Naive thymus-derived CD8-positive, alpha-beta T cell (primary cell): ENCODE measurements at places on chromosomes 1 and 21. TPM values are rescaled to one million over a fixed set of nuclear protein-coding genes. Genes with fewer than 3 reads are reported as not detected.

Gene TDRD10
- total RNA-seq, result not detected

Gene USH2A
- not detected for total RNA-seq

Gene MASP2
- total RNA-seq, result 0.34 TPM

Gene IFNLR1
- 4.6 TPM for total RNA-seq

Gene OR10T2
- total RNA-seq, result not detected

Gene RLF
- total RNA-seq, result 25.2 TPM

Gene GRIK3
- total RNA-seq, result not detected

Gene LEMD1
- total RNA-seq, result not detected

Gene TIE1
- not detected for total RNA-seq

GRCh38 chr21:34357889-34358288 lies 5.9 kb upstream of the KCNE2 start:
- H3K36me3 ChIP-seq, result peaks cover 3% of the 10 kb centered on the region
- peaks cover 11% of the 10 kb centered on the region for H3K27me3 ChIP-seq
- H3K4me3 ChIP-seq, result no peak overlapping the region
- DNase-seq, result no peak
- H3K27ac ChIP-seq, result no peak overlapping the region

DNA sequence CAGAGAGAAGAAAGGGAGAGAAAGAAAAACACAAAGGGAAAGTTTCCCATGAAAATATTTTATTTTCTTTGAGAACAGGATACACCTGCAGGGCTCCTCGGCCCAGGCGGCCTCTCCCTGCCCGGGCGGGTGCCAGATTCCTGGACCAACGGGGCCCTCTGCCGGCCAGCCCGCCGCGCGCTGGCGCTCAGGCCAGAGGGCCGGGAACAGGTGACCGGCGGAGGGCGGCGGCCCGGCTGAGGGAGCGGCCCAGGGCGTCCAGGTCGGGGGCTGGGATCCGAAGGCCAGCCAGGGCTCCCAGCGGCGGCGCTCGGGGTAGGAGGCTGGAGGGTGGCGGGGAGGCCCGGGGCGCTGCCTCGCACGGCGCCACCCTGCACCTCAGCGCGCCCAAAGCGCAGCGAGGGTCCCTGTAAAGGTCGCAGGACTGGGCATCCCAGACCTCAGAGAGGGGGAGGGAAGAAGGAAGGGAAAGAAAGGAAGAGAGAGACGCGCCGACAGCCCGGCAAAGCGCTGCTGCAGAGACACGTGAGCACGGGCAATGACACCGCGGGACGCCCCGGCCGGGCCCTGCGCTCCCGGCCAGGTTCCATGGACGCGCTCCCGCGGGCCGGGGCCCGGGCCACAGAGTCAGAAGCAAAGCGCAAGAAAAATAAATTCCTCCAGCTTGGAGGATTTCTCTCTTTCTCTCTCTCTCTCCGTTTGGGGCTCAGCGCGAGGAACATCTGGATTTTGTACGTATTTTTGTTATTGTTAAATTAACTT lies 927 bp downstream of the WNT9A start:
- no peaks in the 10 kb centered on the region for H3K36me3 ChIP-seq
- peaks cover 13% of the 10 kb centered on the region for H3K4me1 ChIP-seq
- H3K27ac ChIP-seq, result no peak overlapping the region
- DNase-seq, result peak; percentile 62
- peak overlapping the region; percentile 77 for H3K4me3 ChIP-seq
- peaks cover 13% of the 10 kb centered on the region for H3K27me3 ChIP-seq

DNA sequence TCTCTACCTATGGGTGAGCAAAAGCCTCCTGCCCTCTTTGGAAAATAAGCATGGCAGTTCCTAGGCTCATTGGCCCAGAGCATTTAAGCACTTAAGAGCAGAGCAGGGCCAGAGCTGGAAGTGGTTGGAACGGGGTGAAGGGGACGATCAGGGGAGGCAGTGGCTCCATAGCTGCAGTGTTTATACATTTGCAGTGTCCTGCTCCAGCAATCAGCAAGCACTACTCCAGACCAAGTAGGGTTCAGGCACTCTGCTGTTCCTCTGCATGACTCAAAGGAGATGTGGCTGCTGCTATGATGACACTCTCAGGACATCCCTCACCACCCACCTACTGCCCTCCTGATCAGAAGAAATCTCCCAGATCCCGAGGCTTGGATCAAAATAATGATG lies 55.0 kb downstream of the TRABD2B start:
- no peaks in the 10 kb centered on the region for H3K4me1 ChIP-seq
- peaks cover 17% of the 10 kb centered on the region for H3K27me3 ChIP-seq
- no peak overlapping the region for H3K4me3 ChIP-seq
- no peaks in the 10 kb centered on the region for H3K36me3 ChIP-seq

DNA sequence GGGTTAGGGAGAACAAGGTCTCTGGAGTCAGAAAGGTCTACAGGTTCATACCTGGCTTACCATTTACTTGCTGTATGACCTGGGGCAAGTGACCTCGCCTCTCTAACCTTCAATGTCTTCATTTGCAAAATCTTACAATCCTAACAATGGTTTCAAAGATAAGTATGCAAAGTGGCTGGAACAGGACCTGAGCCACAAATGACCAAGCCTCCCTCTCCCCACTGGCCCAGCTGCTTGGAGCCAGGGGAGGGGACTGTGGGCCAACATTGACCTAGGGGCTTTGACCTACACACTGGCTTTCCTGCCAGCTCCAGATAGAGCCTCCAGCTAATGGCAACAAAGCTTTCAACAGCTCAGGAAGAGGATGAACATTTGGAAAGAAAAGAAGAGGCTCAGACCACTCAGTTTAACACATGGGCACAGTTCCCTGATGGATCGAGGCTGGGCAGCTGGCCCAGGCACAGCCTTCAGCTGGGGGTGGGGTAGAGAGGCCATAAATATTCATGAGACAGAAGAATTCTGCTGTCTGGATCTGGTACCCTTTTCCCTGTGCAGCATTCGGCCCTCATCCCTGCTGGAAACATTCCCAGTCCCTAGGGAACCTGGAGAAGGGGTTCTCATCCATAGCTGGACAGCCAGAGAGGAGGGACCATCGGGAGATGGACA lies 12.9 kb downstream of the PTAFR start:
- peaks cover 51% of the 10 kb centered on the region for H3K27me3 ChIP-seq
- DNase-seq, result no peak
- H3K4me3 ChIP-seq, result no peak overlapping the region
- peaks cover 8% of the 10 kb centered on the region for H3K4me1 ChIP-seq
- H3K36me3 ChIP-seq, result peaks cover 2% of the 10 kb centered on the region

- H3K4me1 ChIP-seq, result no peaks in the 10 kb centered on the region
- no peak for DNase-seq
- peaks cover 20% of the 10 kb centered on the region for H3K27me3 ChIP-seq
- no peak overlapping the region for H3K4me3 ChIP-seq
Measured at GRCh38 chr1:208288495-208288894, 44.3 kb upstream of the PLXNA2 start.

DNA sequence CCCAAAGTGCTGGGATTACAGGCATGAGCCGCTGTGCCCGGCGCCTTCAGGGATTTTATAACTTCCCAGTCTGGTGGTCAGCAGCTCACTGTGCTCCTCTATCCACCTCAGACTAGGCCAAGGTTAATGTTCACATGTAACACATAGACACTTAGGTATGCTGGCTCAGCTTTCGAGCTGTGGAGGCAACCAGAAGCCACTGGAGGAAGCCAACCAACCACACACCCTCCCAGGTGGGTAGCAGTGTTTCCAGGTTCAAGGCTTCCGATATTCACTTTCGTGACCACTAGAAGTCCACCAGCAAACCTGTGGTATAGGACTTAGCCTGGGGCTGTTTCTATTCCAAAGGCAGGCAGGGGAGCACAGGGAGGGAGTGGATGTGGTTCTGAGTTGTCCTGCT lies 255.9 kb upstream of the KIAA0040 start:
- H3K4me3 ChIP-seq, result no peak overlapping the region
- H3K4me1 ChIP-seq, result no peaks in the 10 kb centered on the region
- no peak for DNase-seq

- H3K4me3 ChIP-seq, result peak overlapping the region; percentile 21
- H3K4me1 ChIP-seq, result peaks cover 24% of the 10 kb centered on the region
- H3K36me3 ChIP-seq, result no peaks in the 10 kb centered on the region
Measured at GRCh38 chr1:200338451-200338850, 71.4 kb downstream of the ZNF281 start.

GRCh38 chr21:26159869-26160268 lies 10.7 kb downstream of the APP start:
- peaks cover 14% of the 10 kb centered on the region for H3K4me1 ChIP-seq
- no peak overlapping the region for H3K4me3 ChIP-seq
- H3K36me3 ChIP-seq, result peaks cover 3% of the 10 kb centered on the region
- H3K27me3 ChIP-seq, result no peaks in the 10 kb centered on the region
- no peak overlapping the region for H3K27ac ChIP-seq
- no peak for DNase-seq

GRCh38 chr1:38793299-38793698 lies 66.3 kb downstream of the RRAGC start:
- peaks cover 10% of the 10 kb centered on the region for H3K36me3 ChIP-seq
- H3K4me3 ChIP-seq, result no peak overlapping the region
- H3K27me3 ChIP-seq, result peaks cover 29% of the 10 kb centered on the region
- no peak for DNase-seq
- no peaks in the 10 kb centered on the region for H3K4me1 ChIP-seq
- H3K27ac ChIP-seq, result no peak overlapping the region

GRCh38 chr21:33434770-33435360 lies 31.7 kb downstream of the IFNGR2 start:
- no peak overlapping the region for H3K4me3 ChIP-seq
- no peaks in the 10 kb centered on the region for H3K27me3 ChIP-seq
- no peak for DNase-seq
- H3K4me1 ChIP-seq, result peaks cover 32% of the 10 kb centered on the region

DNA sequence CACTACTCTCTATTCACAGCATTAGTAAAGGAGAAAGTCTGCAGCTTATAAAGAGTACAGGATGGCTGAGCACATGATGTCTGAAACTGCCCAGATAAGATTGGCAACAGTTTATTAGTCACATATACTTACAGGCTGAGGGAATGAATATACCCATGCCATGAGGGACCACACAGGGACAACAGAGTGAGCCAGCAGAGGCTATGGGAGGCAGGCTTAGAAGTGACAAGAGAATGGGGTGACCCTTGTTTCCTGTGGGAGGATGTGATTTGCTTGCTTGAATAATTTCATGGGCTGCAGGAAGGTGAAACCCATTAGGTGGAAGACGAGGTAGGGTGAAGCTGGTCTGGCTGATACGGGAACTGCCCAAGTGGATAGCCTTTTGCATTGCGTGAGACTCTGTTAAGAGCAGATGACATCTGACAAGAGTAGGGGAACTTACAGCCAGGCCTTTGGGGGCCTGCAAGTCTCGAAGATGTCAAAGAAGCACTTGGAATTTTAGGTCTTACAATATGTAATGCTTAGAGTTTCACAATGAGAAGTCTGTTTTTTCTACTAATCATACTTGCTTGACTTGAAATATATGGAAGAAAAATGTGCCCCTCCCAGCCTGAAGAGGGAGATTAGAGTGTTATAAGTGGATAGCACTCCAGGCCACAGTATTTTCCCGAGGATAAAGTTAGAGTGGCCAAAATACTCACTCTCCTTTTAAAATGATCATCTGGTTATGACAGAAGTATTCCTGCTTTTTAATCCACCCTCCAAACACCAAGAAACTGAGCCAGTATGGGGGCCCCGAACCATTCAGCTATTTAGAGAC lies 34.6 kb upstream of the TNFSF4 start:
- no peak overlapping the region for H3K27ac ChIP-seq
- peaks cover 50% of the 10 kb centered on the region for H3K36me3 ChIP-seq
- H3K27me3 ChIP-seq, result no peaks in the 10 kb centered on the region
- no peaks in the 10 kb centered on the region for H3K4me1 ChIP-seq

- H3K36me3 ChIP-seq, result peaks cover 5% of the 10 kb centered on the region
- no peaks in the 10 kb centered on the region for H3K4me1 ChIP-seq
- no peak for DNase-seq
Measured at GRCh38 chr1:192167911-192168700, 9.8 kb downstream of the RGS18 start.

DNA sequence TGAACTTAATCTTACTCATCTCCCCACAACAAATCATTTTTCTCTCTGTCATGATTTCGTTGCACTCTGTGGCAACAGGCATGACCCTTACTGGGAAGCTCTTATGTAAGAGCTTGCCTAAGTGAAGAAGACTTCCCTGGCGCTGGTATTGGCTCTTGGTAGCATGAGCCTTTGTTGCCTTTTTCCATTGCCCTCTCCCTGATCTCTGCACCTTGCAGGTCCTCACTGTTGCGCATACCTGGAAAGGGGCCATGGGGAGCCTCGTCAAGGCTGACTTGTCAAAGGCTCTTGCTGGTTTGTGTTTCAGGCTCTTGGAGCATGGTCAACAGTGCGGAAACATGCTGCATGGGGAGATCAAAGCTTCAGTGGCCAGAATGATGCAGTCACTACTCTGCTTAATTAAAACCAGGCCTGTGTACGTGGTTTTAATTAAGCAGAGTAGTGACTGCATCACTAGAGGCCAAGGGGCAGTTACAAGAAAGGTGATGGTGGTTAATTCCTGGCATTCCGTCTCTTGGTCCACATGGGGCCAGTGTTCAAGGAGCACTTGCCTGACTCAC lies 141.3 kb downstream of the SPATA46 start:
- H3K4me3 ChIP-seq, result no peak overlapping the region
- peaks cover 25% of the 10 kb centered on the region for H3K27me3 ChIP-seq
- H3K27ac ChIP-seq, result no peak overlapping the region
- H3K36me3 ChIP-seq, result no peaks in the 10 kb centered on the region
- no peak for DNase-seq

DNA sequence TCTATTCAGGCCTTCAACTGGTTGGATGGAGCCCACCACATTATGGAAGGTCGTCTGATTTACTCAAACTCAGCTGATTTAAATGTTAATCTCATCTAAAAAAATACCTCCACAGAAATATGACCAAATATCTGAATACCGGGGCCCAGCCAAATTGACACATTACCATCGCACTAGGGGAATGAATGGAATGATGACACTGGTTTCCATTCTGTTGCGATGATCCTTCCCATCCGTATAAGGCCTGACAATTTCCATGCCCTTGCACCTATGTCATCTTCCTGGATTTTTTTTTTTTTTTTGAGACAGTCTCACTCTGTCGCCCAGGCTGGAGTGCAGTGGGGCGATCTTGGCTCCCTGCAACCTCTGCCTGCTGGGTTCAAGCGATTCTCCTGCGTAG lies 397.5 kb downstream of the KIF26B start:
- no peaks in the 10 kb centered on the region for H3K36me3 ChIP-seq
- no peak overlapping the region for H3K4me3 ChIP-seq
- no peaks in the 10 kb centered on the region for H3K27me3 ChIP-seq
- H3K4me1 ChIP-seq, result no peaks in the 10 kb centered on the region

DNA sequence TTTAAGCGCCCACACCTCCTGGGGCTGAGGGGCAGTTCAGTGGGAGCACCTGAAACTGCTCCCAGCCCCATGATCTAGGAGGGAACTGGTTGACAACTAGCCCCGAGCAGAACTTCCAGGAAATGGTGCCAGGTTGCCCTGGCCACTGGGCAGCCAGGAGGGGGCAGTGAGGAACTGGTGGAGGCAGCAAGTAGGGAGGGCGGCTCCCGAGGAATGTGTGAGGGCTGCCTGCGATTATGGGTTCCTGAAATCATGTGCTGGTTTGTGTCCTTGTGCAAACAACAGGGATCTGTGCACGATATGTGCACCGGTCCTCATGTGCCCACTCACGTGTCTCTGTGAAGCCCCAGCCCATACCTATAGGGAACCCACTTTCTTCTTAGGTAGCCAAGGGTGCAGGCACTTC lies 9.9 kb downstream of the GPR3 start:
- H3K27me3 ChIP-seq, result no peaks in the 10 kb centered on the region
- no peak overlapping the region for H3K27ac ChIP-seq
- H3K4me1 ChIP-seq, result peaks cover 38% of the 10 kb centered on the region
- peaks cover 5% of the 10 kb centered on the region for H3K36me3 ChIP-seq
- peak overlapping the region; percentile 65 for H3K4me3 ChIP-seq

GRCh38 chr21:17146426-17146825 lies 366.4 kb upstream of the CXADR start:
- H3K4me1 ChIP-seq, result no peaks in the 10 kb centered on the region
- DNase-seq, result no peak
- no peak overlapping the region for H3K27ac ChIP-seq
- H3K4me3 ChIP-seq, result no peak overlapping the region
- H3K27me3 ChIP-seq, result no peaks in the 10 kb centered on the region
